ENCODE measurements at places on chromosomes 6 and 20. TPM values are rescaled to one million over a fixed set of nuclear protein-coding genes. Genes with fewer than 3 reads are reported as not detected.

Gene LTB
- 0.40 TPM for total RNA-seq

- no peak for DNase-seq
Observed at GRCh38 chr6:27452496-27452897, 20.4 kb downstream of the ZNF184 start.

DNA sequence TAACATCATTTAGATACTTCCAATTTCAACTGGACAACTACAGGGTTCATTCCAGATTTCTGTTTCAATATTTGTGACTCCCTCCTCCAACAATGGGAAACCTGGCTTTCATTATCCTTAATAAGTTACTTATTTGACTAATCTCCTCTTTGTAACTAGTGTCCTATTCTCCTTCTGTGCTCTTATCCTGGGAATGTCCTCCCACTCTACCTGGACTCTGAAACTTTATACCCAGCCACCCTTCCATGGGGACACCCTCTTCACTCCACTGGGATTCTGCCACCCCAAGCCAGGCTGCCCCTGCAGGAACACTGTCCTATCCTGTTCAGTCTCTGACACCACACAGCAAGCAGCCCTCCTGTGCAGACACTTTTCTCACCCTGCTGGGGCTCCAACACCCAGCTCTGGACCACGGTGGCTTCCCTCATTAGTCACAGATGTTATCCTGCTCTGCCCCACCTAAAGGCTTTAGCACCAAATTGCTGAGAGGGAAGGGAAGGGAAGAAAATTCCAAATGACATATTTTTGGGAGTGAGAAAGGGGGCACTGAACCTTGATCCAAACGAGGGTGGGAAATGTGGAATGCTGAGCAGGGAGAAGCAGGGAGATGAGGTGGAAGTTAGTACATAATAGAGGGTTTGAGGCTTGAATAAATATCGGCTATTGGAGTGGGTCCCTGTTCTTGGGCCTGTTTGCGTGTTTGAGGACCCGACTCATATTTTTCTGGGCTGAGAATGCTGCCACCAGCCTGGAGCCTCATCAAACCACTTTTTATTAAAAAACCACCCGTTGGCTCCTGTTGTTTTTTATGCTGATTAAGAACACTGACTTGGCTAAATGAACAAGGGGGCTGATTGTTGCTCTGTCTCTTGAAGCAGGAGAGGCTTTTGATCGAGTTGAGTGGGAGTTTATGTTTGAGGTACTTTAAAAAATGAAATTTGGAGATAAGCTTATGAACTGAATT, 54.0 kb upstream of the AKIRIN2 start:
- DNase-seq = no peak

- DNase-seq = no peak
Observed at GRCh38 chr20:45366631-45367030, 3.7 kb downstream of the SYS1 start.

DNA sequence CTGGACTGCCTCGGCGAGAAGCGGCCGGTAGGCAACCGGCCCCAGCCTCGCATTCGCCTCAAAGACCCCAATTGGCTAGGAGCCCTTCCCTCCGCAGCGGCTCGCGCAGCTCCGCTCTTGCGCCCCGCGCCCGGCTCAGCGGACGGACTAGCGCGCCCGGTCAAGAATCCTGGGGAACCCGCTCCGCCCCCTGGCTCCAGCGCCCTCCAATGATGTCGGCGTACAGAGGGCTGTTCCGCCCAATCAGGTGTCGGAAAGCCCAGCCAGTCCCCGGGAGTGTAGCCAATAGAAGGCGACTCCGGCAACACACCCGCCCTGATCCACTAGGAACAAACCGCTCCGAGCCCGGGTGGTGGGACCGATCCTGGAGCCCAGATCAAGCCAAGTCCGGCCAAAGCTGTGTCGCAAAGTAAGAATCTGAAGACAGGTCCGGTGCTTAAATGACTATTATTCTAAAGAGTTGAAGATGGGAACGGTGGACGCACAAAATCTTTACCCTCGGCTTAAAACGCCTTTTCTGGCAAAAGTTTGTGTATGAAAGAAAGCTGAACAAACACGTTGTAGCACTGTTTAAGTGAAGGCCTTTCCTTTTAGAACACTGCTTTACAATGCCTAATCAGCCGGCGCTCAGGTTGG, 132.2 kb downstream of the OGFRL1 start:
- DNase-seq = peak; percentile 96

Gene FAM162B
- 3.6 TPM for total RNA-seq

DNA sequence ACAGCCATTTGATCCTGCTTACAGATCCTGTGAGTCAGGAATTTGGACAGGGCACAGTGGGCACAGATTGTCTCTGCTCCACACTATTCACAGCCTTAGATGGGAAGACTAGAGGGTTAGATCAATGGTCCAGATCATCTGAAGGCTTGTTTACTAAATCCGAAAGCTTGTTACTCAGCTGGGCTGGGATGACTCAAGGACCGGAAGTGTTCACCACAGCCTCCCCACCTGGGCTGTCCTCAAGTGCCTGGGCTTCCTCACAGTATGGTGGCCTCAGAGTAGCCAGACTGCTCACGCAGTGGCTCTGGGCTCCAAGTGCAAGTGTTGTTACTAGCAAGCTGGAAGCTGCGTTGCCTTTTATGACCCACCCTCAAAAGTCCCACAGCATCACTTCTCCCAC, 75.4 kb upstream of the INSM1 start:
- DNase-seq = no peak
